ENCODE measurements at places on chromosomes 4 and X.

DNA sequence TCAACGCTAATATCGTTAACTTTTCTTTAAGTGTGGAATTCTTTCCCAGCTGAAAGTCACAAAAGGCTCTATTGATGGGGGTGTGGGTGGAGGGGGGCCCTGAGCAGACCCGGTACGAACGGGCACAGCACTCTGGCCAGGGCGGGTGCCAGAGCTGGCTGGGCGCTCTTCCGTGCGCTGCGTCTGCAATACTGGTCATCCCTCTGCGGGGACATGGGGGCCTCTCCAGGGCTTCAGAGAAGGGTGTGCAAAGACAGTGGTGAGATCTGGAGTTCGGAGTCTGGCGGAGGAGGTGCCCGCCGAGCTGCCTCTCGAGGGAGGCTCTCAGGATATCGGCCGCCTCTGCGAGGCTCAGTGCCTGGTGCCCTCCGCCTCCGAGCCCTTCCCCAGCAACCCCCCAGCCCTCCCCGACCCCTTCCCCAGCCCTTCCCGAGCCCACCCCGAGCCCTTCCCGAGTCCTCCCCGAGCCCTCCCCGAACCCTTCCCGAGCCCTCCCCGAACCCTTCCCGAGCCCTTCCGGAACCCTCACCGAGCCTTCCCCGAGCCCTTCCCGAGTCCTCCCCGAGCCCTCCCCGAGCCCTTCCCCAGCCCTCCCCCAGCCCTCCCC is 34.3 kb downstream of the FGFRL1 start:
- DNase-seq: no peak

- peak; percentile 13 for DNase-seq
Observed at GRCh38 chr4:26321373-26322221, 783 bp downstream of the RBPJ start.

DNA sequence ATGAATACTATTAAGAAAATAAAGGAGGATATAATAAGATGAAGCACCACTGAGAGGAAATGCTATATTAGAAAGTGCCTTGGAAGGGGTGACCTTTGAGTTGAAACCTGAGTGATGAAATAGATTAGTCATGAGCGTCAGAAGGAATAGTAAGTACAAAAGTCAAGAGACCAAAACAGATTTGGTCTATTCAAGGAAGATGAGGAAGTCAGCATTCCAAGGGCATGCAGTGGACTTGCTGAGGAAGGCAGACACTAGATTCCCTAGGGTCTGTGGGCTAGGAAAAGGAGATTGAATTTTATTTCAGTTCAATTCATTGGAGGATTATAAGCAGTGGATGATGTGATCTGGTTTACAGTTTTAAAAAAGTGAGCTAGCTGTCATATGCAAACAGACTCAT is 73.0 kb upstream of the WDFY3 start:
- DNase-seq: no peak

DNA sequence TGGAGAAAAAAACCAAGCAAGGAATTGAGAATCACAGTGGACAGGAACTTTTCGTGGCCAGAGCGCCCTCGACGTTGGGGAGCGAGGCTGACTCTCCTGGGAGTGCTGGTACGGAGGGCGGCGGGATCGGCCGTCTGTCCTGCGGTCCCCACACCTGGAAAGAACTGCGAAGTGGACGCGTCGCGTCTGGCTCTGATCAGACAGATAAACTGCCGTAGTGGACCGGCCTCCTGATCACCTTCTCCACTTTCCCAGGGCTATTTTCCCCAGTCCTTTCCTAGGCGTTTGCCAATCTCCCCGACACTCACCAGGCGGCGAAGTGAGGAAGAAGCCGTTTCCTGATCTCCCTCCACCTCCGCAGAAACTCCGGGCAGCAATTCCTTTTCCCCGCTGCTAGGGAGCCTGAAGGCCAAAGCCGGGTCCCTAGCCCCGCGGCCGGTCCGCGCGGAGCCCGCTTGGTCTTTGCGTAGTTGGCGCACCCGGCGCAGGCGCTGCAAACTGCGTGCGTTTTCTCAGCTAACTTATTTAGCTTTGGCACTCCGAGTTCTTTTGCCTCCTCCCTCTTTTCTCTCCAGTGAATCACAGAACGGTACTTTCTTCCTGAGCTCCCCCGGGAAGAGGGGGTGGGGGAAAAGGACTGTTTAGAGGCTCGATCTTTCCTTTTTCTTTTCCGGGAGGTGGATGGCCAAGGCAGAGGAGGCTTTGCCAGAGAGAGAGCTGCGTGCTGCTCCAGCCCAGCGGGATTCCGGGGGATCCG is at the start of gene ARSJ:
TSS of gene ARSJ (minus strand) at position 500 of the 757 bp plus-strand sequence. CDS start 813 bp downstream, outside the sequence.
- DNase-seq: no peak

DNA sequence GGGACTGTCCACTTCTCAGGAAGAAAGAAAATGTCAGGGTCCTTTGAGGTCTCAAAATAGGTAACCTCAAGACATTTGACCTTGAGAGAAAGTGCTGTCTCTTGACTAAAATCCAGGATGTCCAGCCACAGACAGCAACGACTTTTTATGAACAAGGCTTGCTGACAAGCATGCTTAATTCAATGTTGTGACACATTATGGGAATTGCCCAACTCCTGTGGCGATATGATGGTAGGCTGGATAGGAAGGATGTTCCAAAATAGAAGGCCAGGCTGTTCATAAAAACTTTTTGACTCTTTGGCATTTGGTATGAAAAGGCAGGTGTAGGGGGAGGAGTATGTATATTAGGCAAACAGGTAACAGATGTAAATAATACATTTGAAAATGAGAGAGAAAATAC is 50.8 kb upstream of the EDNRA start:
- DNase-seq: no peak

DNA sequence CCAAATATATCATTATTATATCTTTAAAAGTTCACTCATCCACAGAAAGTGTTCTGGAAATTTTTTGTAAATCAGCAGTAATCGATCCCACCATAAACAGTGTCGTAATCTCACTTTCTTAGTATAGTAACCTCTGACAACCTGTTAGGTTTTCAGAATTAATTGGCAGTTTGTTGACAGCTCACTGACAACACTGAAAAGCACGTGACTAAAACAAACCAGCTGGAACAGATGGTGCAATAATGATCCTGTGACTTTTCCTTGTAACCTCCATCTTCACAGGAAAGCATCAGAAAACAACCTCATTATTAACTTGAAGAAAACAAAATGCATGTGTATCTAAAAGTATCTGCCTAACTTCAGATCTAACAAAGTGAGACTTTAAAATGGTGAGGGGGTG is 48.5 kb downstream of the FSTL5 start:
- DNase-seq: no peak

- no peak for DNase-seq
Observed at GRCh38 chr4:26952891-26953290, 92.2 kb downstream of the STIM2 start.

GRCh38 chr4:52956691-52957090 is 94.6 kb downstream of the RASL11B start:
- no peak for DNase-seq

DNA sequence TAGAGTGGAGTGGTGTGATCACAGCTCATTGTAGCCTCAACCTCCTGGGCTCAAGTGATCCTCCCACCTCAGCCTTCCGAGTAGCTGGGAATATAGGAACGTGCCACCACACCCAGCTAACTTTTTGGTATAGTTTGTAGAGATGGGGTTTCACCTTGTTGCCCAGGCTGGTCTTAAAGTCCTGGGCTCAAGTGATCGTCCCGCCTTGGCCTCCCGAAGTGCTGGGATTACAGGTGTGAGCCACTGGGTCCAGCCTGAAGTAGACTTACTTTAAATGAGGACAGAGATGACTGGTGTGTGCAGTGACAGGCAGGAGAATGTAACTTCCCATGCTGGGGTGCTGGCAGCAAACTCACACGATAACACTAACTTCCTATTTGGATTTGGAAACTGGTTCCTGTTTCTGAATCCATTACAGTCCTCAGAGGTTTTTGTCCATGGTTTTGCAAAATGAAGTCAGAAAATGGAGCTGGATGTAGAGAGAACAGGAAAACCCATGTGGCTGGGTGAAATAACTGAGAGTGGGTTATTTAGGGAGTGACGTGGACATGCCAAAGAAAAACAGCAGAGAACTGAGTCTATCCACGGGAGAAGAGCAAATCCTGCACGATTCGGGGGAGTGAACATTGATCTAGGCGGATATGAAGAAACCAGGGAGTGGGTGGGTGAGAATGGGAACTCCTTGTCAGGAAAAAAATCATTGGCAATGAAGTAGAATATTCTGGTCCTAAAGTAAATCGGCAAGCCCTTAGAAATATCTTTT is 95.6 kb downstream of the GATB start:
- no peak for DNase-seq

GRCh38 chrX:136810493-136810892 is 29.8 kb upstream of the ARHGEF6 start:
- no peak for DNase-seq

DNA sequence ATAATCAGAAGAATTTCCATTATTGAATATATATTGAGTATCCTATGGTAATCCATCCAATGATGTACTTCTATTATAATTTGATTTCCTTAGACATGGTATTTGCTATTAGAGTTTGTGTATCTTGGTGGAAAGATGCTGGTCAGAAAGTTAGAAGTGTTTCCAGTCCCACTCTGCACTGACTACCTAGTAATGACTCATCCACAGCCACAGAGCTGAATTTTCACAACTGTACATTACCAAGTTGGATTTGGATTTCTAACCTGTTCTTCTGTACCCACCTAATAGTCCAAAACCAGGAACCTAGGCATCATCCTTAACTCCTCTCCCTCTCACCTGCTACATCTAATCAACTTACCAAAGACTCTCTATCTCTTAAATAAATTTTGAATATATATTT is 145.4 kb downstream of the REELD1 start:
- no peak for DNase-seq

GRCh38 chrX:23312136-23312535 is 22.5 kb upstream of the PTCHD1 start:
- no peak for DNase-seq

DNA sequence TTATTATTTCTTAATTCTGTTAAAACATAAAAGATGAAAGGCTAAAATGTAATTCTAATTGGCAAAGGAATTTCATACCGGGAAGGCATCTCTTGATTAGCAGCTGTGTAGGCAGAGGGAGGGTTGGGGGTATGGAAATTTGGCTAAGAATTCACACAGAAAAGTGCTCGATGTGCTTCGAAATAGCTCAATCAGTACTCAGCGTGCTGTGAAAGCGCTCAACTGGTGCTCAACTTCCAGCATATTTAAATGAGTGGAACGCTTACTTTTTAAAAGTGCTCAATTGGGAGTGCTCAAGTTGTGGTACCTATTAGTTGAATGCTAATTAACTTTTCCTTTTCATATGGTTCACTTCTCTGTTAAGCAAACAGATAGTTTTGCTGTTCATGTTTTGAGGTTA is 695.9 kb upstream of the ATOH1 start:
- DNase-seq: no peak

DNA sequence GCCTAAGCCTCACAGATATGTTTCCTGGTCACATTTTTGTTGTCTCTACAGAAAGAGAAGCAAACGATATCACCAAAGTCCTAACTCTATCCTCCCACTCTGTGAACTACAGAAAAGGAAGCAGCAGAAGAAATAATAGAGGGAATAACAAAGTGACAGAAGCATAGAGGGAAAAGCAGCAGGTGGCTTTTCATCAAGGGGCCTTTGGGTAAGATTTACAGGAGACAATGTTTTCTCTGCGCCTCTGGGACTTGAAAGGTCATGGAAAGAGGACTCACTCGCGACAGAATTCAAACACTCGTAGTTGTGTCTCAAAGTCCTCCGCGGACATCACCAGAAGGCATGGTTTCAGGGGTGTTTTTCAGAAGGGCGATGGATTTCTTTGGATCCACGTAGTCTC is 66.1 kb downstream of the SORBS2 start:
- no peak for DNase-seq

GRCh38 chrX:19326567-19326966 is 17.2 kb upstream of the PDHA1 start:
- no peak for DNase-seq

GRCh38 chr4:152220201-152220666 is 315.7 kb downstream of the FBXW7 start:
- no peak for DNase-seq

DNA sequence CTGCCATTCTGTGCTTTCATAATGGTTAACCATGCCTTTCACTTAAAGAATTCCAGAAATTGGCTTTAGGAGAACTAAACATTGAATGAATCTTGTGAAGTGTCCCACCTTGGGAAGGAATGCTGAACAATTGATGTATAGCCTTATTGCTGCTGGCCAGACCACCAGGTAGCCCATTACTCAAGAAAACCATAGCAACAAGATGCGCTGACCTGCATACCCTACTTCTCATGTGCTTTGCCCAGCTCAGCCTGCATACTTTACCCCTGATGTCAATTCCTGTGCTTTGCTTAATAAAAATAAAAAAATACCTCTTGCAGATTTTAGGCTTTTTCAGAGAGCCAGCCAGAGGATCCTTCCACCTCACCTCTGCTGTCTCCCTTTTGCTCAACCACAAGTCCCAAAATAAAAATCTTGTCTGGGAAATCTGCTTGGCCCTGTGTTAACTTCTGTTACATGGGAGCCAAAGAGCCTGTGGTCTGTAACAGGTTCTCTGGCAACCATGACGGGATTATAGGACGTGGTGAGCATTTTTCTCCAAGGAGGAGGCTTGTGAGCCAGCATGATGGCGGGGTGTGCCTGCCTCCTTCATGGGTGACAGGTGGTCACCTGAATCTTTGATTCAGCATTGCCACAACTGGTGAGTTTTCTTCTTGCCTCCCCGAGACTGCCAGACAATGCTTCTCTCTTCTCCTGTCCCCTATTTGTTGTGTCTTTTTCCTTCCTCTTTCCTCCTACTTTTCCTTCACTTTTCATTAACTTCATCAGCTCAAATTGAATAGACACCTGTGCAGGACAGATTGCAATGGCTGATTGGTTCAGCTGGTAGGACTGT is 106.8 kb downstream of the ARSJ start:
- no peak for DNase-seq

DNA sequence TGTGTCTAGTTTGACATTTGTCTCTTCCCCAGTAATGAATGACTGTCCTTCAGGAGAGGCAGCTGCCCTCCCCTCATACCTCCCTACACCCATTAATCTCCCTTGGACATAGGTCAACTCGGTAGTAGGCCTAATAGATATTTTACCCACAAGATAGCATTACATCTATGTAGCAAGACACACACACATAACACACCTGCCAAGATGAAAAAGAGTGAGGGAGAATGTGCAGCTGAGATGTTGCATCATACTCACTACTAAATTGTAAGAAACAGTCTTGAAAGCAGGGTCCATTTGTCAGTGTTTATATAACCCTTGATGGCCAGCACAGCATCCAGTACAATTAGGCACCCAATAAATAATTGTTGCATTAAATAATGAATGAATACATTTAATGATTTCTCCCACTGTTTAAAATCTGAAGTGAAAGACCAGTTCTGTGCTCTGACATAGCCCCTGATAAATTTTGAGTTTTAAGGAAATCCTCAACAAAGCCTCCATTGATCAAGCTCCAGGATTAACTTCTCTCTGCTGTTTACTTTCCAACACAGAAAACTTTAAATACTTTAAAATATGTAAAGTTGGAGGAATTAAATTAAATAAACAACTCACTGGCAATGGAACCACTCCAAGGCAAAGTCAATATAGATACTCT is 440.8 kb upstream of the RASGEF1B start:
- DNase-seq: no peak

- DNase-seq: no peak
Observed at GRCh38 chr4:83115656-83116285, 1.2 kb upstream of the PLAC8 start.

All from T-helper 1 cell (primary cell).